RWPE1 (cell line): ENCODE measurements at places on chromosomes 5 and 9.
A peak's percentile ranks its signal among the peaks of the same experiment; 100 is the strongest.

DNA sequence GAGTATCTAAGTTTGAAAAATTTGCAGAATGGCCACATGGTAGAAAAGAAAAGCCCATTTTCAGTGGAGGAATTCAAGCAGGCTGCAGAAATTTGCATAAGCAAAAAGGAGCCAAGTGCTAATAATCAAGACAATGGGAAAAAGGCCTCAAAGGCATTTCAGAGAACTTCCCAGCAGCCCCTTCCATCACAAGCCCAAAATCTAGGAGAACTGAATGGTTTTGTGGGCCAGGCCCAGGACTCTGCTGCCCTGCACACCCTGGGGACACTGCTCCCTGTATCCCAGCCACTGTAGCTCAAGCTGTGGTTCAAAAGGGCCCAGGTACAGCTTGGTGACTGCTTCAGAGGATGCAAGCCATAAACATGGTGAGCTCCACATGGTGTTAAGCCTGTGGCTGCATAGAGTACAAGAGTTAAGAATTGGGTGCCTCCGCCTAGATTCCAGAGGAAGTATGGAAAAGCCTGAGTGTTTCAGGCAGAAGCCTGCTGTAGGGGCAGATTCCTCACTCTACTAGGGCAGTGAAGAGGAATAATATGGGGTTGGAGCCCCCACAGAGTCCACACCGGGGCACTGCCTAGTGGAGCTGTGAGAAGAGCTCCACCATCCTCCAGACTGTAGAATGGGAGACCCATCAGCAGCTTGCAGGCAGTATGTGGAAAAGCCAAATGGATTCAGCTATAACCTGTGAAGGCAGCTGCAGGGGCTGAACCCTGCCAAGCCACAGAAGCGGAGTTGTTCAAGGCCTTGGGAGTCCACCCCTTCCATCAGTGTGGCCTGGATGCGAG is 720.7 kb upstream of the CTNND2 start:
- no peak for DNase-seq

DNA sequence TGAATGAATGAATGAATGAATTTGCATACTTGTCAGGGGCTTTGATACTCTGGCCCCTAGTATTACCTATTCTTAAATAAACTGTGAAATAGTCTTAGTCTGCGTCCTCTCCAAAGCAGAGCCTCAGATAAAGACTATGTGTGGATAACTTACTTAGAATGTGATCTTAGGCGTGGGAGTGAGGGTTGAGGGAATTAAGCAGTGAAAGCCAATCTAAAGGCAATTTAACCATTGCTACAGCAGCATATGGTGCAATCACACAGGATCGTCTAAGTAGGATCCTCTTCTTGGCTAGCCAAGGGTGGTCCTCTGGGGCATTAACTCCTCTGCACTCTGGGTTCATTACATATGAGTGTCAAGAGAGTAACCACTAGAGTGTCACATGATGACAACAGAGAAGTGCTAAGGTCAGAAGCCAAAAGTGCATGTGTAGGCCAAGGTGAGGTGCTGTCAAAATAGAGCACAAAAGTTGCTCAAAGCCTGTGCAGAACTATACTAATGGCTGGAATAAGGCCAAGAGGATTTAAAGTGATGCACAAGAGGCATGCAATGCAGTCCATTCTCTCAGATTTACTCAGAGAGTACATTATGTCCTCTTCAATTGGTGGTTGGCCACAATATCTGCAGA is 274.4 kb upstream of the SEMA6A start:
- no peak for DNase-seq

DNA sequence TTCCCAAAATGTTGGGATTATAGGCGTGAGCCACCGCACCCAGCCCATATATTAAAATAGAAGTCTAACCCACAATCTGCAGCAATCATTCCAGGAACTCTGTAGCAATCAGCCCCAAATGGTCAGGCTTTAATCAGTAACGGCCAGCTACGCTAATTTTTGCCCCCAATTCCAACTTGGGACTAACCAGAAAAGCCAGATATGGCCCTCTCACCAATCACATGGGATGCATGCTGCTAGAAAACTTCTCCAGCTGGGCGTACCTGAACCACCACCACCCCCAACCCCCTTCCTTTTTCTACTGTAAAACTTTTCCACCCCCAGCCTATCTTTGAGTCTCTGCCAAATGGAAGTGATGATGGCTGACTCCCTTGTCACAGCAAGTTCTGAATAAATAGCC is 4.1 kb downstream of the SUSD1 start:
- no peak for DNase-seq

GRCh38 chr5:172939071-172939470 is 20.2 kb upstream of the RPL26L1 start:
- no peak for DNase-seq

GRCh38 chr5:5432020-5432707 is 9.7 kb downstream of the ICE1 start:
- DNase-seq: peak; percentile 37

- no peak for DNase-seq
Observed at GRCh38 chr5:170173647-170174046, 59.1 kb upstream of the C5orf58 start.

DNA sequence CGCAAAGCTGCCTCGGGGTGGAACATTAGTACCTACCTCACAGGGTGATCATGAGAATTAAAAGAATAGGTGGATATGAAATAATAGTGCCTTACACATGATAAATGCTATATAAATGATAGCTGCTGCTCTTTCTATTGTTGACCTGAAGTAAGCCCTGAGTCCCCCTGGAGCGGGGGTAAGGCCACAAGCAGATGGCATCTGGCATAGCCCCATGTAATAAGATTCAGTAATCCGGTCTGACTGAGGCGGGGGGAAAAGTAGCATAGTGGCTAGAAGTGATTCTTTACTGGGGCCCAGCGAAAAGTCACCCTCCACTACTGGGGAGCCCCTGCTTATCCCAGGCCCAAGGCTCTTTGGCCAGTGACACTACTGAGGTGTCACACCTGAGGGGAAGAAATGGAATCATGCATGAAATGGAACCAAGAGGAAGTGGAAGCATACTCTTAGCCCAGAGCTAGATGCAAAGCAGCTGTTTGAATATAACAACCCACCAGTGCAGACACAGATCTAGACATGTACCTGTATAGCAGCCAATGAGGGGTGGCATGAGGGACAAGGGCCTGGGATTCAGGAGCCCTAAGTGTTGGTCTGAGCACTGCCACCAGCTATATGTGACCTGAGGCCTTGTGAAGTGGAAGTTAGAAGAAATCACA is 16.1 kb upstream of the FGFR4 start:
- DNase-seq: no peak

GRCh38 chr5:10233505-10233904 is 16.2 kb downstream of the ATPSCKMT start:
- DNase-seq: no peak
